Activated T-helper 1 cell treated with anti-CD3 and anti-CD28 coated beads, Interleukin-2, amount 50 U/mL, for 16 hours (primary cell): ENCODE measurements at places on chromosomes 5 and 9.

DNA sequence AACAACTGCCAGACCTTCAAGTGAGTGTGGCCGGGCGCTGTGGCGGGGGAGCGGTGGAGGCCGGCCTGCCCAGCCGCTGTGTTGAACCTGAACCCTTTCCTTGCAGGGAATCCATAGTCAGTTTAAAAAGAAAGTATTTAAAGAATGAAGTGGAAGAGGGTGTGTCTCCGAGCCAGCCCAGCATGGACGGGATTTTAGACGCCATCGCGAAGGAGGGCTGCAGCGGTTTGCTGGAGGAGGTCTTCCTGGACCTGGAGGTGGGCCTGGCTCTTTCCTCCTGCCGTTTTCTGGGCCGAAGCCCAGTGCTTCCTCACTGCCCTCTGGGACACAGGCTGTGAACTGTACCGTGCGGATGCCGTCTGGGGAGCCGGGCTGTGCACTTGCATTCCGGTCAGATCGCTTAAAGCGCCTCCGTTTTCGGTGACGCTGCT lies 19.1 kb downstream of the EXOC3 start:
- no peak for DNase-seq

DNA sequence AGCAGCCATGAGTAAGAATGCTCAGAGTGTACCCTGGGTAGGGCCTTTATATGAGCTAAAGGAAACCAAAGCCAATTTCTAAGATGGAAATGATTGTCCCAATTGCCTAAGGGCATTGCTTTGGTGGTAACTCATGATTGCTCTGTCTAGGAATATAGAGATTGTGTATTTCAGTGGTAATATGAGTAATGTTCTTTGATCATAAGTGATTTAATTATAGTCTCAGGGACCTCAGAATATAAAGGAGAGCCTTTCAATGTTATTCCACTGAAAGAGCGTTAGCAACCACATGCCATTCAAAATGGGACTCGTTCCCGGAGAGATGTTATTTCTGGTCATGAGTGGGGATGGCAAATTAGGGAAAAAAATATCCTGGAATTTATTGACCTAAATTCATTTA lies 340.5 kb downstream of the ARHGEF28 start:
- DNase-seq: no peak

DNA sequence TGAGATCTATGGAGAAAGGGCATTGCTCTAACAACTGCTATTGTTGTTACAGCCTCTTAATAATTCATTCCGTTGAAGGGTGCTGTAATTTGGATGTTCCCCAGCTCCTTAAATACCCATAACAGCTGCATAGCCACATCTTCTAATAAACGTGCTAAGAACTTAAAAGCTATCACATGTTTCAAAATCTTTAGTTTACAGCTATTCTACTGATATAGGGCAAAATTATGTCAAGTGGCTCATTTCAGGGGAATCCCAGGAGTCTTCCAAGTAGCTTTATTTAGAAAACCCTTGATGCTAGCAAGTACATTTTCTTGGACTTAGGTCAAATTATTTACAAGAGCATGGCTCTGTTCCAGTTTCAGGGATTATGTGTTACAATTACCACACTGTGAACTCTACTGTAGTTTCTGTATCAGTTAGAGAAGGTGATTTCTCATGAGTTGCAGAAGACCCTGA lies 990.4 kb upstream of the ACO1 start:
- DNase-seq: no peak

GRCh38 chr5:51518607-51519006 lies 135.4 kb downstream of the ISL1 start:
- DNase-seq: no peak

DNA sequence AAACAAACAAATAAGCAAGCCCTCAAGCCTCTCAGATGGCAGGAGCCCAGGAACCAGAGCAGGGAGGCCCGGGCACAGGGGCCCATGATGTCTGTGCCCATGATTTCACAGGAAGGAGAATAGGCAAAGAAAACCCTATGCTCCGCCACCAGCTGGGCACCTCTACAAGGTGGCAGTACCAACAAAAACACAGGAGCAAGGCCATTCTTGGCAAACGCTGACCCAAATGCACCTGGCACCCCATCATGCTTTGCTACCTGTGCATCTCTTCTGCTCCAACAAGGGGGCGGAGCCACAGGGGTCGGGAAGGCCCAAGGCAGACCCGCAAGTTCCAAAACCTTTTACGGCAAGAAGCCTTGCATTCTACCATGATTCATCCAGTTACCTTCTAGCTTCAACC lies 3.1 kb downstream of the BRD3 start:
- no peak for DNase-seq

GRCh38 chr5:141338538-141339306 lies at the start of gene PCDHGA2:
Gene PCDHGA2 (plus strand): TSS chr5:141338760.
- no peak for DNase-seq

GRCh38 chr9:115941561-115942315 lies 211.9 kb upstream of the PAPPA start:
- DNase-seq: no peak

DNA sequence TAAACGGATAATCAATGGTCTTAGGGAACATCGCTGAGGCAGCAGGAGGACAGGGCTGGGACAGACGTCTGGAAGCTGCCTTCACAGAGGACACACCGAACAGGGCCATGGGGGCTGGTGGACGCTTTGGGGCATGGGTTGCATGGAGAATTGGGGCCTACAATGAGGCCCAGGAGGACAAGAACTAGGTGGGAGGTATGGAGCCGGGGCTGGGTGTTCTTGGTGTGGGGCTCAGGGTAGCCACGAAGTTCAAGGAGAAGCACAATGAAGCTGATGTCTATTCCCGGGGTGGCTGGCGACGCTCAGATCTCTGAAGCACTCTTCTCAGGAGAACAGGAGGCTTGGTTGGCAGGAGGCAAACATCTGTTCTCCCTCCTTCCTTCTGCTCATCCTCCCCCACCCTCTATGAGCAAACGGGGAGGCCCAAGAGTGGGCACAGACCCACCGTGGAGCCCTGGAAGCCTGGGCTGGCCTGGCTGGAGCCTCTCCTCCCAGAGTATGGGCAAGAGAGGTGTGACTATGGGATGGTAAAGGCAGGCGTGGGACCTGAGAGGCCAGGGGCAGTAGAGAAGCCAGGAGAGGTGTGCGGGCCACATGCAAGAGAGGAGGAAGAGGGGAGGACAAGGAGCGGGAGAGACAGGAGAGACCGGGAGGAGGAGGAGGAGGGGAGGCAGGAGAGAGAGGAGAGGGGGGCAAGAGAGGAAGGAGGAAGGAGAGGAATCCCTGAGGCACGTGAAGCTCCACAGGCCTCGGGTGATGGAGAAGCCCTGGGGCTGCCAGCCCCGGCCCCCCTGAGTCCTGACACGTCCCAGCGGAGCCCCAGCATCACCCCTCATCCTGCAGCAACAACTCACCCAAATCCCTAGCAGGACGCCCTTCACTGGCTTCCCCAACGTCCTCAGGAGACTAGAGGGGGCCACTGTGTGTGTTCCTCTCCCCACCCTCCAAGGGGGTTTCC lies 159.1 kb downstream of the OLFM1 start:
- DNase-seq: no peak
